Frontal cortex (tissue), 4 donors: ENCODE measurements at places on chromosomes 2 and 18.

DNA sequence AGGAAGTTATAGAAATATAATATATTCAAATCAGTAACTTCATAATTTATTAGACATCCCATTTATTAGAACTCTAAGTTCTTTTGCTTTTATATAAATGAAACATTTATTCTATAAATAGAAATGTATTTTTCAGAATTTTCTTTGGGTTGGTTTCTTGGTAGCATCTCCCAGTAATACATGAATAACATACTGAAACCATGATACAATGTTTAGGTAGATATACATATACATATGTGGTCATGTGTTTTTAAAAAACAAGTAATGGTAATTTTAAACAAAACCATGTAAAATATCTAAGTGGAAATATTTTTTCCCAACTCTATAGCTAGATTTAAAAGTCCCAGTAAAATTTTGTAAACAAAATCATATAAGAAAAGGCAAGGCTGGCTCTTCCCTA lies 36.9 kb downstream of the WIPF1 start:
- DNase-seq, result no peak

DNA sequence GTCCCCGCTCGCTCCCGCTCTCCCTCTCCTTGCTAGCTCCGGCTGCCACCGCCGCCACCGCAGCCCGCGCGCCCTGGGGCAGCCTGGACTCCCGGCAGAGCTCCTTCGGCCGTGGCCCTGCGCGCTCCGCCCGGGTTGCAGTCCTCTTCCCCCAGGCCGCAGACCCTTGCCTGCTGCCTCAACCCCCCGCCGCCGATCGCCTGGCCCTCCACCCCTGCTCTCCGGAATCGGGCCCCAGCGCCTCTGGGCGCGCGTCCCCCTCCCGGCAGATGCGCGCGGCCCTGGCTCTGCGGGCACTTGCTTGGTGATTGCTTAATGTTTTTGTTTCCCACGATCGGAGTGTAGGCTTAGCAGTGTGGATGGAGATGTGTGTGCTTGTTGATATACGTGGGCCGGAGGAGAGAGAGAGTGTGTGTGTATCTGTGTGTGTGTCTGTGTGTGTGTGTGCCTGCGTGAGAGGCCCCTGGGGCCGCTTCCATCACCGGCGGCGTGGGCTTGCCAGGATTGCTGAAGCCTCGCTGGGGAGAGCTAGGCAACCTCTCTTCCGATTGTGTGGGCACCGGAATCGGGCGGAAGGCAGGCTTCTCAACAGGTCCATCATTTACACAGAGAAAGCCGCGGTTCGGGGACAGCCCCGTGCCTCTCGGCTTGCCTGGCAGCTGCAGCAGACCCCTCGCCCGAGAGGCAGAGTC lies 877 bp downstream of the INHBB start:
- no peak for DNase-seq

- DNase-seq, result no peak
These were observed 40.5 kb upstream of the HS6ST1 start for GRCh38 chr2:128358941-128359731.

DNA sequence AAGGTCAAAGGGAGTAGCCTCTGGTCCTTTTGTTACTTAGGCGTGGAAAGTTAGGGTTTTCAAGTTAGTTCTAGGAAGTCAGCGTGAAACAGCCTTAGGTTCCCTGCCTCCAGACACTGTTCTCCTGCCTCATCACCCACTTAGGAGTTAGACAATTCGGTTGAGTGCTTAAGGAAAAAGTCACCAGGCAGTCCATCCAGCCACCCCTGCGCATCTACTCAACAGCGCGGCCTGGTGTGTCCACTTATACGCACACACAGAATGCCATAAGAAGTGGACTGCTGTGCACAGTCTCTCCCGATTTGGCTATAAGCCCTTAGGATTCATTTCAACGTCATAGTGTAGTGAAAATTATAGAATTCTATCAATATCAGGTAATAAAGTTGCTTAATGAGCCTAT lies 470.8 kb upstream of the TNP1 start:
- no peak for DNase-seq

DNA sequence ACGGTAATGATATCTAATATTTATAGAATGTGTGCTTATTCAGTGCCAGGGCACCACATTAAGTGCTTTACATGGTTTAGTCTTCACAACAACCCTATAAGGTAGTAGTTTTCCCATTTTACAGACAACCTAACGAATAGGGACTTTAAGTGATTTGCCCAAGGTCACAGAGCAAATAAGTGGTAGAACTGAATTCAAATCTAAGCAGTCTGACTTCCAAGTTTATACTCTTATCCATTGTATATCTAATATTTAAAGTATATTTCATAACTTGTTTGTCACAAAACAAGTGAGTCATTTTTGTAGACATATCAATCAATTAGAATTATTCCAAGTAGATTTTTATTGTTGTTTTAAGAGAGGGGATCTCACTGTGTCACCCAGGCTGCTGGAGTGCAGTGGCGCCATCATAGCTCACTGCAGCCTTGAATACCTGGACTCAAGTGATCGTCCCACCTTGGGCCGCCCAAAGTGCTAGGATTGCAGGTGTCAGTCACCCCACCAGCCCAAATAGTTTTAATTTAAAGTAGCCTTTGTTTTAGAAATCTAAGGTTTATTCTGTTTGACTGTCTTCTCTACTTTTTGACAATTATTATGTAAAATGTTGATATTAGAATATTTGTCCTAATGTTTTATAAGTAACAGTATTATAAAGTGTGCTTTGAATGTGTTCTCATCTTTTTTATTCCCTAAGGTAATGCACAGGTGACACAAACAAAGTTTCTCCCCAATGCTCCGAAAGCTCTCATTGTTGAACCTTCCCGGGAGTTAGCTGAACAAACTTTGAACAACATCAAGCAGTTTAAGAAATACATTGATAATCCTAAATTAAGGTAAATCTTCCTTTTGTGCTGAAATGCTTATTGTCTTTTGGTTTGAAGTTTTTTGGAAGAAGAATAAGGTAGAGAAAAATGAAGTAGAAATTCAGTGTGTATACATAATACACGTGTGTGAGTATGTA lies 15.1 kb downstream of the DDX1 start:
- DNase-seq, result no peak

DNA sequence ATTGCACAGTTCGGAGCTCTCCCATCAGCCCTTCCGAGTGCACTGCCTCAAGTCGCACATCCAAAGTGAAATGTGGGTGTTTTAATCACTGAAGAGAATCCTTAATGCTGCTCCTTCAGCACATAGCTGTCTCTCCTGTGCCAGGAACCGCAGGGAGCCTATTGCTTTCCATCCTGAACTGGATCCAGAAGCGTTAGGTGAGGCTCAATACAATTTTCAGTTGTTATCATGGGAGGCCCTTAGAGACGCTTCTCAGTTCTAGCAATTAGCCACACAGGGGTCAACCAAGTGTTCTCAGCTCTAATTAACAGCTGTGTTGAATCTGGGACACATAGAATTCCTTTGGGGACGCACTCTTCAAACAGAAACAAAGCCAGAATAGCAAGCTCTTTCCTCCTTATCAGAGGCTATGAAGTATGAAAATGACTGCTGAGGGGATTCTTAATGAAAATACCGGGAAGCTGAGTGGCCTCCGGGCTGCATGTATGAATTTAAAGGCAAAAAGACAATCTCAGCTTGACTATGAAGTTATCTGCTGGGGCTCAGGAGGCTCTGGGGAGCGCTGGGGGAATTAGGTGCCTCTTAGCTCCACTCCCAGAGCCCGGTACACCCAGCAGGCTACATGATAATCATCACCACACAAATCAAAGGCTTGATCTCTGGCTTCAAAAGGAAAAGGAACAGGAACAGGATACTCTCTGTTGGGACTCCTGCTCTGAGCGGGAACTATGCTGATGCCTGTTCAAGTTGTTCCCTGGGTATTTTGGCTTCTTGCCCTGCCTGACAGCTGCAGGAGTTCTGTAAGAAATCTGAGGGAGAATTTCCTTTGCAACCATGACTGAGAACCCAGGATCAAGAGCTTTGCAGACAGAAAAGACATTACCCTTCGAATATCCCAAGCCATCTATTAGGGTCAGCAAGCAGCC lies 55.4 kb upstream of the NCOA1 start:
- DNase-seq, result peak; percentile 19

DNA sequence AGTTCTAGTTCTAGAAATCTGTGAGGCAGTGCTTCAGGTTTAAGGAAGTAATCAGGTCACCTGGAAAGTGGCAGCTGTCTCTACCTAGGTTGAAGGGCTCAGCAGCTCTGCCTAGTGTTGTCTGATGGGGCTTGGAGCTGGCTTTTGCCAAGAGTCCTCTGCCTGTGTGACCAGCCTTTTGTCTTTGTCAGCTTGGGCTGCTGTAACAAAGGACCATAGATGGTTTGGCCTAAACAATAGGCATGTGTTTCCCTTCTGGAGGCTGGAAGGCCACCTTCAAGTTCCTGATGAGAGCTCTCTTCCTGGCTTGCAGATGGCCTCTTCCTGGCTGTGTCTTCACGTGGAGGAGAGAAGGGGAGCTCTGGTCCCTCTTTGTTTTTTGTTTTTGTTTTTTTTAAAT lies 13.3 kb downstream of the UBE2F start:
- DNase-seq, result peak; percentile 36

GRCh38 chr2:208711598-208711997 lies 305.0 kb downstream of the PTH2R start:
- DNase-seq, result no peak

GRCh38 chr2:118576109-118576855 lies 271.2 kb downstream of the EN1 start:
- DNase-seq, result no peak

DNA sequence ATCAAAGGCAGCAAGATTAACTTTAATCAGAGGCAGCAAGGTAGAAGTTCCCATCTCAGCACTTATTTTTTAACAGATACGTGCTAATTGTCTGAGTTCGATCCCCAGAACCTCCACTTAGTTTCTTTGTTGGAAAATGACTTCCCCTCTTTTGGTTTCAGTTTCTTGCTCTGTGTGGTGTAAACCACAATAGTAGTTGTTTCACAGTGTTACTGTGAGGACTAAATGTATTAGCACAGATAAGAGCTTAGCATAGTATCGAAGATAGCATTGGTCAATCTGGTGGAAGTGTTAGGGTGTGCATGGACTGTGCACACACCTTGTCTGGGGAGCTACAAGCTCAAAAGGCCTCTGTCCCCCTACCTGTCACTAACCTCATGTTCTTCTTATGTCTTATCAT lies 988.3 kb upstream of the GYPC start:
- DNase-seq, result no peak

DNA sequence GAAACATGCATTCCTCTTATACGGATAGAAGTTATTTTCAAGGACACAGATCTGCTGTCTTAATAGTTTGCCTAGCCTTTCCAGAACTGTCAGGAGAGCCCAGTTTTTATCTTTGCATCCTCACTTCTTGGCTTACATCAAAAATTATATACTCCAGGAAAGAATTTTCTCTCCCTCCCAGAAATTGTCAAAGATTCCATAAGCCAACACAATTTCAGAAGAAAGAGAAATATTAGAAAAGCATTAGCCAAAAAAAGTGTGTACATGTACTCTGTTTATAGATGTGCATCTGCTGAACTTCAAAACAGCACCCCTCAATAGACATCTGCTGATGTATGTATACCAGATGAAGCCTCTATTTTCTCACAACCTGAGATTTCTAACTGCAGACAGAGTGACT lies 210.4 kb downstream of the METTL4 start:
- DNase-seq, result no peak

DNA sequence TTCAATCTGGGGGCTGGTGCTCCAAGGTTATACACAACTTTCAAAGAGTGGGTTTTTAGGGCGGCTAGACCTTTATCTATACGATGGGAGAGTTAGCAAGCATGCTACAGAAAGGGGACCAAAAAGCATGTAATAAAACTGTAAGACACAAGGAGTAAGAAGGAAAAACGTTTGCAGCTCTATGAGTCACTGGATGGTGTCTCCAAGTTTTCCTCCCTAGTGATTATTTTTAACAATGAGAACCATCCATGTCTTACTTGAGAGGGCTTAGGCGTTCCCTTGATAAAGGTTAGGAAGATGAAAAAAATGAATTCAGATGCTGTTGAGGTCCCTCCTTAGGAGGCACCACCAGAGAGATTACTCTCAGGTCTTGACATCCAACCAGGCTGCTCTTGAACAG lies 75.9 kb downstream of the HRH4 start:
- DNase-seq, result no peak

- DNase-seq, result no peak
These were observed 37.1 kb upstream of the ADAM17 start for GRCh38 chr2:9592699-9593098.

GRCh38 chr2:127622561-127623387 lies 23.2 kb upstream of the GPR17 start:
- no peak for DNase-seq

DNA sequence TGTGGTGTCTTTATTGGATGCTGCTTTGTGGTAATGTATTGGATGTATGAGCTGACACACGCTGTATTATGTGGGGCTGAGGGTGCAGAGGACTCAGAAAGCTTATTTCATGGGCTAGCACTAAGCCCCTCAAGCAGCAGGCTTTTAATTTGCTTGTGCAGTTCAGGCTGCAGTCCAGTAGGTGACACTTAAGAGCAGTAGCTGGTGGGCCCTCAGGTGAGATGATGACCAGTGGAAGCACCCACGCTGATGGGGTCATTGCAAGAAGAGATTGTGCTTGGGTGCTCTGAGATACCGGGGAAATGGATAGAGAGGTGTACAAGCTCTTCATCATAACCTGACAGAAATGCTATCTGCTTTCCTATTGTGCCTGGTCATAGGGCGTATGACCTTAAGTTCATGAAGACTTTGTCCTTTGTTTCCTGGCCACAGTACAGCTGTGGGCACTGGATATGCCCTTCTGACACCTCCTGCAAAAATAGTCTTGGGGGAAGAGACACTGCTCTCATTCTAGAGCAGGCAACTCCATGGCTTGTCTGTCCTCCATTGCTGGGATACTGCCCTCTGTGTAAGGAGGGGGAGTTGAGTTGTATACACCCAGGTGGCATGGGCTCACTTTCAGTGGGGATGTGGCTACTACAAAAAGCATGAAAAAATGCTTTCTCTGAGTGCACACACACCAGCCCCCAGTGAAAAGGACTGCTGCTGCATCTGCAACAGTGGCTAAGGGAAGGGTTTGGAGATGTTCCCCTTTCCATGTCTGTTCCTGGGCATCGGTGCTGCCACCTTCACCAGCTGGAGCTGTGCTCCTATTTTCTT lies 205.7 kb upstream of the ZSWIM2 start:
- no peak for DNase-seq

- DNase-seq, result no peak
These were observed 587 bp upstream of the TANK start for GRCh38 chr2:161159456-161160225.

- no peak for DNase-seq
These were observed 38.1 kb downstream of the DLGAP1 start for GRCh38 chr18:4416976-4417375.

- no peak for DNase-seq
These were observed 886.3 kb downstream of the SLC4A3 start for GRCh38 chr2:220513573-220514288.

- DNase-seq, result no peak
These were observed 51.0 kb downstream of the AQP12A start for GRCh38 chr2:240742602-240743095.

- peak; percentile 26 for DNase-seq
These were observed 86.8 kb downstream of the RBMS1 start for GRCh38 chr2:160406591-160407392.

- no peak for DNase-seq
These were observed 147.3 kb downstream of the BCL11A start for GRCh38 chr2:60406192-60406591.

- peak; percentile 5 for DNase-seq
These were observed 684.0 kb downstream of the DSC3 start for GRCh38 chr18:30358555-30358954.
